ENCODE measurements at places on chromosomes 3 and 15. TPM values are rescaled to one million over a fixed set of nuclear protein-coding genes. Genes with fewer than 3 reads are reported as not detected.
A peak's percentile ranks its signal among the peaks of the same experiment; 100 is the strongest.

The ACKR4 gene
- total RNA-seq = 9.5 TPM

- DNase-seq = peak; percentile 11
Measured at GRCh38 chr3:154304116-154304786, 20.0 kb downstream of the DHX36 start.

DNA sequence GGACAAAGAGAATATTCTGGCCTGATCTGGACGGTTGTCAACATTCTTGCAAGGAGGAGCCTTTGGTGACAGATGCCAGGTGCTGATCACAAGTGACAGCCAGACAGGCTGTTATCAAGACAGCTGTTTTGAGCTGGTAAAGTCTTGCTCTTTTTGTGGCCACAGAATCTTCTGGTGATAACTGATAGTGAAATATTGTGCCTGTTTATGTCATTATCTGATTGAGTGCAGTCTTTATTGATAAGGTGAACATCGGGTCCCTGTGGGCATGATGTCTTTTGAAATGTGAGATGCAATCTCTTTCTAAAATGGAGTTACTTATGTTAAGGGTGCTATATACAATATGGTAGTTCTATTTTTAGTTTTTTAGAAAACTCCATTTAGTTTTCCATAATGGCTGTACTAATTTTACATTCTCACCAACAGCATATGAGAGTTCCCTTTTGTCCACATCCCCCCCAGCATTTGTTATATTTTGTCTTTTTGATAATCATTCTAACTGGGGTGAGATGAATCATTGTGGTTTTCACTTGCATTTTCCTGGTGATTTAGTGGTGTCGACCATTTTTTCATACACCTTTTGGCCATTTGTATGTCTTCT lies 10.7 kb downstream of the CEP63 start:
- no peak for DNase-seq

DNA sequence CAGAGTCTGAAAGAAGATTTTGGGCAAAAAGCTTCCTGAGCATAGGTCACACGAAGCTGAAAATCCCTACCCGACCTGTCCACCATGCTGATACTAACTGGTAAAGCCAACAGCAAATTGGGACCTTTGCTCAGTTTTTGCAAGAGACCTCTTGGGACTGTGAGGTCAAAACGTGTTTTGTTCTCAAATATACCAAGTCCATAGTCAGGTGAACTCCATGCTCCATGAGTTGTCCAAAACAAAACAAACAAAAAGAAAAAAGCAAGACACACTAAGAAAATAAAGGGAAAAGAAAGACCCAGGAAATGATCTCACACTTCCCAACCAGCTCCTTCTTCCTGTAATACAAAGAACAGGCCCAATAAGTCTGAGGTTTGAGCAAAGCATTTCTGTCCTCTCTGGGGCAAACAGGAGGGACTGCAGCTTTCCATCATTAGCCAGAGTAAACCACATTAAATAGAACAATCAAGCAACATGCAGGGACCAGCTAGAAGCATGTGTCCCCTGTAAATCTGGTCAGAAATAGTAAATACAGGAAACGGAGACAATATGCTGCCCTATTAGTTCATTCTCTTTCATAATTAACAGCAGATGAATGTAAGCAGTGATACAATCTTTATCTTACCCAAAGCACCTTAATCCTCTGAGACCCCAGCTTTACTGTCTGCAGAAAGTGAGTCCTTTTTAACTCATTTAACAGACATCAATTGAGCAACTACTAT lies 125.0 kb upstream of the LIPC start:
- DNase-seq = no peak

The SLC28A1 gene
- total RNA-seq = not detected

DNA sequence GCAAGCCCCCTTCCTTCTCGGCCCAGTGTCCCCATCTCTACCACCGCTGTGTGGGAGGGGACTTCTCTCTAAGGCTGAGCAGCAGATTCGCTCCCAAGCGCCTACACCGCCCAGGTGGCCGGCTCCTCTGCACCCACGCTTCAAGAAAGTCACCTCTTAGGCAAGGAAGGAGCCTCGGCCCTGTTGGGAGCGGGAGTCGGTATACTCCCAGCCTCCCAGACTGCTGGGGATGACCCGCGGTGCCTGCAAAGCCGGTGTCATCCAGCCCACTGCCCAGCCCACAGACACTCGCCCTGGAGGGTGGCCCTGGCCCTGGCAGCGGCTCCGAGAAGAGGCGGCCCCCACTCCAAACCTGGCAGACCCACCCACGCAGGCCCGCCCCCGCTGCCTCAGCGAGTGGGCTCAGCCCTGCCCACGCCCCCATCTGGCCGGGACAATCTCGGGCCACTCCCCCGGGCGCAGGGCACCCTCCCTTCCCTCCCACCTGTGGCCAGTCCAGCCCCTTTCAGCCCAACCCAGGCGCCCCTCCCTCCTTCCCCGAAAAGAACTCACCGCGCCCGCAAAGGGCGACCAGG lies 396 bp downstream of the CHRNB4 start:
- DNase-seq = no peak

- no peak for DNase-seq
Measured at GRCh38 chr3:150144191-150144708, 173.6 kb upstream of the PFN2 start.

- no peak for DNase-seq
Measured at GRCh38 chr3:161427347-161427746, 56.0 kb upstream of the SPTSSB start.

GRCh38 chr3:58350627-58351013 lies 17.9 kb downstream of the PXK start:
- peak; percentile 55 for DNase-seq

DNA sequence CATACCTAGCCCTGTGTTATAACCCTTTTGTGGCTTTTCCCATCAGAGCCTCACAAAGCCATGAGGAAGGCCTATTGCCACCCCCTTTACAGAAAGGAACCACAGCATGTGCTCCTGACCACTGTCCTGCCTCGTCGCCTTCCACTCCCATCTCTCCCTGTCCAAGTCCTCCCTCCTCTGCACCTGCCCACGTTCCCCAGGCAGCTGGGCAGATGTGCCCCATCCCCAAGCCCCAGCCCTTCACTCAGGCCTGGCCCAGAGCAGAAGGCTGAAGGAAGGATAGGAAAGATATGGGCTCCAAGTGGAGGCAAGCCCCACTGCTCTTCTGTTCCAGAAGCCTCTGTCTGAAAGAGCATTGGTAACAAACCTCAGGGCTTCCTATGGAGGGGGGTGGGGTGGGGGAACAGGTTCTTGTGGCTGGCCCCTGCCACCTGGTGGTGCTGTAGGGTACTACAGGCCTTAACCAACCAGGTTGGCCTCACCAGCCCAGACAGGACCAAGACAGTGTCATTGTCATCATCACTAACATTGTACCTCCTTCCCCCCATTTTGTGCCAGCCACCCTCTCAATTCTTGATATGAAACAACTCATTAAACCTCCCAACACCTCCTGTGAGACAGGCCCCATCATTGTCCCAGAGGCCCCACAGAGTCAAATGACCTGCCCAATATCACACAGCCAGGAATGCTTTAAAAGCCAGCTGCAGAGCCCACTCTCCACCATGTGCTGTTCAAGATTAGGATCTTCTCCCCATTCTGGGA lies 10.0 kb downstream of the POC1A start:
- DNase-seq = peak; percentile 83

GRCh38 chr15:94070356-94071295 lies 160.7 kb upstream of the MCTP2 start:
- DNase-seq = peak; percentile 96
